ENCODE measurements at places on chromosomes 3 and 15.

- DNase-seq, result no peak
These were observed 35.0 kb upstream of the COLQ start for GRCh38 chr3:15556512-15556911.

DNA sequence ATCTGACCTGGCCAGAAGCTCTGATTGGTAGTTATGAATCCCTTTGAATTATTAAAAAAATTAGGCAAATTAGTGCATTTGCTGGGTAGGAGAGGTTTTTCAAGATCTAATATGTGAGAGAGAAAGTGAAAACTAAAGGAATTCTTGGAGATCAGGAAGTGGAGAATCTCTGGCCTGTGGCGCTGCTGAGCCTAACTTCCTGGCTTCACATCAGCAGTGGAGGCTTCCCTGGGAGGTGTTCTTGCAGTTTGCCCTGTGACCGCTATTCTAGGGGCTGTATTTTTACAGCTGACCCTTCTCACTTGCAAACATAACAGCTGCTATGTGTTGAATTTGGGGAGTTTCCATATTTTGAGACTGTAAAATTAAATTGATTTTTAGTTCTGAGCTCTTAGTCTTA is 166.4 kb downstream of the ATG7 start:
- peak; percentile 84 for DNase-seq

DNA sequence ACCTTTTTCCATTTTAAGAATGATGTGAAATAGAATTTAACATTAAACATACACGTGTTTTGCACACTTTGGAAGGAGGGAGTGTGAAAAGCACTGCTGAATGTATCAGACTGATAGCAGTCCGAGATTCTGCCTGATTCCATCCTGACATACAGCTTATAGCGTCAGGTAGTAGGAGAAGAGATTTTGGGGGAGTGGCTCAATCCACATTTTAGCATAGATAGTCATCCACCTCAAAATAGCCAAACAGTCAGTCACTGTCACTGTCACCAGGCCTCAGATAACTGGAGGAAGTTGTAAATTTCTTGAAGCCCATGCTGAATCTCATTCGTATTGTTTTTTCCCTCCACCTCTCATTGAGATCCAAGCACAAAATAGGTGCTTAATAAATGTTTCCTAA is 35.4 kb upstream of the ARHGEF26 start:
- DNase-seq, result no peak

DNA sequence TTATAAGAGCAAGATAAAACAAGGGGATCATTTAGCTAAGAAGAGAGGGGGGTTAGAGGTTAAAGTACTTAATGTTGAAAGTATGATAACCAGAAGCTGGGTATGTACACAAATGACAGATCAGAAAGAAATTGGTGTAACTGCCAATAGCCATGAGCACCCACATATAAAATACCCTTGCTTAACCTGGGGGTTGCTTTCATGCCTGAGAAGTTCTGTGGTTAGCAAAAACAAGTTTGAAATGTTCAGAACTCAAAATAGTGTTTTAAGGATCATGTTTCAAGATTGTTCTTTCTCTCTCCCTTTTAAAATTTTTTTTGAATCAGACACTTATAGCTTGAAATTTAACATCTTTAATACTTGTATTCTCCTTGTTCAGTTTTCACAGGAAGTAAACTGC is 321.4 kb upstream of the GBE1 start:
- DNase-seq, result no peak

GRCh38 chr3:3559786-3560185 is 239.4 kb upstream of the LRRN1 start:
- DNase-seq, result no peak

GRCh38 chr15:43429687-43430086 is 58.8 kb downstream of the TUBGCP4 start:
- DNase-seq, result no peak

DNA sequence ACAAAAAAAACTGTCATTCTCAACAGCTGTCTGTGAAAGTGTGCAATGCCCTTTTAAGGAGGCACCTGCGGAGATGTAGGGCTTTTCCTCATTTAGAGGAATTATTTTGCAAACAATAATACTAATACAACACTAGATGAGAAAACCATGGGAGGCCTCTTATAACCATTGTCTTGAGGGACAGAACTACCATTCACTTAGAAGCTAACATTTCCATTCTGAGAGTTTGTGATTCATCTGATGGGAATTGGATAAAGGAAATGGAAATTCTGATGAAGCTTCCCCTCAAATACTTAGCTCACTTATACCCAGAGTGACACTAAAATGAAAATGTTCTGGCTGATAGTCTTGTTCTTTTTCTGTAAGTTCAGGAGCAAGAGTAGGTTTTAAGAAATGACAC is 147.7 kb downstream of the CADPS start:
- DNase-seq, result no peak

GRCh38 chr15:78396186-78396814 is 41.7 kb upstream of the IREB2 start:
- no peak for DNase-seq

GRCh38 chr3:54950391-54951003 is 22.6 kb upstream of the LRTM1 start:
- no peak for DNase-seq

GRCh38 chr3:189142527-189142926 is 29.2 kb upstream of the TPRG1 start:
- no peak for DNase-seq

DNA sequence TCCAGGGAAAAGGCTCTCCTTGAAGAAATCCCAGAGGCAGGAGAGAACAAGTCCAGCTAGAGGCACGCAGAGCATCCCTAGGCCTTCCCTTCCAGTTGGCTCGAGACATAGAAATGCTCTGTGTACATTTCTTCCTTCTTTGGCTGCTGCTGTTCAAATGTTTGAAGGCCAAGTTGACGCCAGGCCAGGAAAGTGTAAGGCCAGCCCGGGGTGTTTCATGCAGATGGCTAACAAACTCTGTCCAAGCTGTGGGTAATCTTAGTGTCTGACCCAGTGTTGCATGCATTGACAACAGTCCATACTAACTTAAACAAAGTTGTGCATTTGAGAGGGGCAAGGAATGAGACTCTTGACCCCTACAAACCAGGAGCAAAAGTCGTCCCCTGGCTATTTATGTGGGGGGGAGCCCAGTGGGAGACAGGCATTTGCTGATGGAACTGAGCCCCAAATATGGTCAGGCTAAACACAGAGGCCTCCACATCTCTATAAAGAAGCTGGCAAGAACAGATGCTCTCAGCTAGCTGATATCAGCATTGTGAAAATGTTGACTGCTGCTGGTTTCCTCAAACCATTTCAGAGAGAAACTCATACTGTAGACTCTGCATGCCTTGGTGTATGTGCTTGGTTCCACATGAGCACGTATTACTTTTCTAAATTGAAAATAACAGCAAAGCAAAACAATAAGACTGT is 139.5 kb downstream of the ADAMTS9 start:
- no peak for DNase-seq

GRCh38 chr3:113129168-113129567 is 82.2 kb upstream of the BOC start:
- no peak for DNase-seq

DNA sequence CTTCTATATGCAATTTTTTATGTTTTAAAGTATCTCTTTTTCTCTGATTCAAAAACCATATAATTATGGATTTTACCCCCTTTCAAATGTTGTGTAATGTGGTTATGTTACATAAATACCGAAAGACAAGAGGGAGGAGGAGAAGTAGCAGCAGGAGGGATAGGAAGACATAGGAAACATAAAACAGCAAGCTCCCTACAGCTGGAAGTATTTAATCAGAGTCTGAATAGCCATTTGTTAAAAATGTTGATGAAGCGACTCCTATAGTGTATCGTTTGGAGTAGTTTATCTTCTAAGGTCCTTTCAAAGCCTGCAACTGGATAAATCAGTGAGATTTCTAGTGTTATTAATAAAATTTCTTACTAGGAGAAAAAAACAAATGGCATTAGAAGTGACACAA is 598.1 kb upstream of the GOLIM4 start:
- no peak for DNase-seq

DNA sequence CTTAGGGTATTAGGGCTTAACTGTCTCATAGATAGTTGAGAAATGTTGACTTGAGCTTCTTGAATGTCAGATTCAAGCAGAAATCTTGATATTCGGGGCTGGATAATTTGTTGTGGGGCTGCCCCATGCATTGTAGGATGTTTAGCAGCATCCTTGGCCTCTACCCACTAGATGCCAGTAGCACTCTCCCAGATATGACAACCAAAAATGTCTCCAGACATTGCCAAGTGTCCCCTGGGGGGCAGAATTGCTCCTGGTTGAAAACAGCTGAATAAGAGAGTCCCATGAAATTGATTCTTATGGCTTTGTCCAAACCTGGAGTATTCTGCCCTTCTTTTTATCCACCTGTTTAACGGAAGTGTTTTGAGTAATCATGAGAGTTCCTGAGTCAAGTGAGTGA is 15.9 kb upstream of the LCMT2 start:
- DNase-seq, result no peak

GRCh38 chr15:31298707-31299172 is 27.9 kb upstream of the KLF13 start:
- no peak for DNase-seq

GRCh38 chr3:16229681-16230080 is 35.1 kb downstream of the DPH3 start:
- no peak for DNase-seq

- no peak for DNase-seq
These were observed 6.6 kb upstream of the LIPC start for GRCh38 chr15:58425185-58425584.

DNA sequence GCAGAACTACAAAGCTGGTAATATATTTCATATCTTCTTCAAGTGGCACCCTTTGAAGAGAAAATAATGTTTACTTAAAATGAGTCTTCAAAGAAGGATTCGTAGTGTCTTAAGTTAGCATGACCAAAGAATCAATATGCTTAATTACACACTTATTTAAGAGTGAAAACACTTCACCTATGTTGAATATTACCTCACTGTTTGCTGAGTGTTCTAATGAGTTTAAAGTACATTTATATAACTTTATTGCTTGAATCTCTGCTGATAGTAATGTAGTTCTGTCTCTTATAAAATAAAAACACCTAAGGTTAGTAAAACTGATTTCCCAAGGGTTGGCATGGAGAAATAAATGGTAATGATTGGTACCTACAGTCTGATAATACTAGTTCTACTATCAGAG is 143.3 kb upstream of the SLC2A2 start:
- no peak for DNase-seq

DNA sequence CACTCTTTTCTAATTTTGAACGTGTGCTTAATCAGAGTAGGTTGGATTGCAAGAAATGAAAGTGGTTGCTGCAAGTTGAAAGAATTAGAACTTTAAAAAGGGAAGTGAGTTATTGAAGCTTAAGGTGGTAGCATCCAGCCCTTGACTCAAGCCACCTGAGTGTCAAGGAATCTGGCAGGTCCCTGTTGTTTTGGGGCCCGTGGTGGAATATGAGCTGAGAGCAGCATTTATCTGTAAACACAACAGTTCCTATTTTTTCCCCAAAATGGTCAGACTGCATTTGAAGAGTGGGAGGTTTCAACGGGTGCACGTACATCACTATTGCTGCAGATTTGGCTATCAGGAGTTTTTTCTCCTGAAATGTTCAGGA is 1.7 kb downstream of the ITPR1 start:
- DNase-seq, result no peak

DNA sequence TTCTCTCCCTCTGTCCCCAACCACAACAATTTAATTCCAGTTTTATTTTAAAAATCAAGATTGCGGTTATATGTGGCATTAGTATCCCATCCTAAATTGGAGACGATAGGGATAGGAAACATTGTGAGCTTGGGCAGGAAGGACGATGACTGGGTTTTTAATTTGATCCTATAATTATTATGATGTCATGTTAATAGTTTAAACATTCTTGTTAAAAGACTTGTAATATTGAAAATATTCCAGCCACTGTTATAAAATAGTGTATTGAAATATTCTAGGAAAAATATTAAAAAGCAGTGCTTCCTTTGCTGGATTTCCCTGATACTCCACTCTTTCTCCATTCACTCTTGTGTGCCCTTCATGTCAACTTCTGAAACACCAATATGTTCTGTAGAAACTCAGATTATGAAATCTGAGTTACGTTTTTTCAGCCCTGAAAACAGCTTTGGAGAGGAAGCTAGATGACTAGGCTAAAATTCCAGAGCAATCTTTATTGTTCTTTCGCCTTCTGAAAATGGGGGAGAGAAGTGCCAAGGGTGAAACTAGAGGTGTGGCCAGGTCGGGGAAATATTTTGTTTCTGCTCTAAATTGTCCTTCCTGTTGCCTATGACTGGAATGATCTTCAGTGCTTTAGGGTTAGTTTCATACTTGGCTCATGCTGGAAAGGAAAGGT is 46.1 kb upstream of the MAP3K13 start:
- DNase-seq, result no peak

DNA sequence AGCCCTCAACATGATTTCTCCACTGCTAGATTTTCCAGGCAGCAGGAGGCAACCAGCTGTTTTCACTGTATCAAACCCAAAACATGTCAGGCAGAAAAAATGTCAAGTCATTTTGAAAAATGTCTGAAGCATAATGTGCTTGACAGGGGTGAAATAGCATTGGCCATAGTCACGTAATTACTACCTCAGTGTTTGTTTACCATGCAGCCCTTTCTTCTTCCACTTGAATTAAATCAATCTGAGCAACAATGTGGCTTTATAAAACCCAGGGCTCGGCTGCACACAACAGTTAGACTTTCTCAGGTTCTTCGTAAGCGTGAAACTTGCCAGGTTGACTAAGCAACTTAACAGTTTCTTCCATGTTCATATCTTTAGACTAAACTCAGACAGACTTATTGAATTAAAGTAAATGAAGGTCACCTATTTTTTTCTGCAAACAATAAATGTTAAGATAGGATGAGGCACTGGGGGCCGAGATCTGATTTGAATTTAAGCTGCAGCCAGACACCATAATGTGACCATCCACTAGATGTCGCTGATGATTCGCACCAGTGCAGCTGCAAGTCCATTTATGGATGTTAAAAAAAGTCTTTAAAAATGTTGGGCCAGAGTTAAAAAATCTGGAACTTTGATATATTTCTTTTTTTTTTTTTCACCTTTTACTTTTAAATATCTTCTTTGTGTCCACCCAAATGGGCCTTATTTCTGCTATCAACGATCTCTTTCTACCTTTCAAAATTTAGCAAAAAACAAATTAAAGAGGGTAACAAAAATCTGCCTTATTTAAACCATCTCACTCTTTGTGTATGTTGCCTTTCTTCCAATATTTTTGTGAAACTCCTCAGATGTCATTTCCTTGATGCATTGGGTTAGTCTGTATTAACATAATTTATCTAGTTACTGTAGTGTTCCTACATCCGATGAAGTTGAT is 305.9 kb downstream of the CACNA2D3 start:
- peak; percentile 67 for DNase-seq

DNA sequence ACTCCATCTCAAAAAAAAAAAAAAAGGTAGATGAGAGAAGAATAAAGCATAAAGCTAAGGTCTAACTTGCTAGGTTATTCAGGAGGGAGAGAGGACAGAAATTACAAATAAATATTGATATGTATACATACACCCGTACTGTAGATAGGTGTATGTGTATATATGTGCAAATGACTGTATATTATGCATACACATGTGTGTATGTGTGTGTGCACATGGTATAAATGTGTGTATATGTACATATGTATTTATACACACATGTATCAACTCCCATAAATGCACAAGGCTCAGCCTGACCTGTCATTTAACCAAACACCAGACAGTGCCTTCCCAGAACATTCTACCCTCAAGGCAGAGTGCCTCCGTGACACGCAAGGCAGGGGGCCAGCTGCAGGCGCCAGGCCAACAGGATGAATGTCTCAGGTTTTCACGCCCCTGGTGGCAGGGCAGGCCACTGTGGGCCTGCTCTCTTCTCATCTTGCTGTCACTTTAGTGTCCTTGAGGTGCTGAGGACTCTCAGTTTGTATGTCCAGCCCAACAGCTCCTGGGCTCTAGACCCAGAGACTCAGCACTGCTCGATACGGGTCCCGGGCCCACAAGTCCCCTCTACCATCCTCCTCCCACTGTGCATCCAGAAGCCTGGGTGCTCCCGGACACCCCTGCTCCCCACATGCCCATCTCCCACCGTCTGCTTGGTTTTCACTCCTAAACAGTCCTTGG is 40.4 kb downstream of the TM2D3 start:
- DNase-seq, result peak; percentile 48
